ENCODE measurements at places on chromosomes 7 and 10.
A peak's percentile ranks its signal among the peaks of the same experiment; 100 is the strongest.

GRCh38 chr10:102729029-102730026 is 14.4 kb upstream of the WBP1L start:
- DNase-seq, result peak; percentile 54

DNA sequence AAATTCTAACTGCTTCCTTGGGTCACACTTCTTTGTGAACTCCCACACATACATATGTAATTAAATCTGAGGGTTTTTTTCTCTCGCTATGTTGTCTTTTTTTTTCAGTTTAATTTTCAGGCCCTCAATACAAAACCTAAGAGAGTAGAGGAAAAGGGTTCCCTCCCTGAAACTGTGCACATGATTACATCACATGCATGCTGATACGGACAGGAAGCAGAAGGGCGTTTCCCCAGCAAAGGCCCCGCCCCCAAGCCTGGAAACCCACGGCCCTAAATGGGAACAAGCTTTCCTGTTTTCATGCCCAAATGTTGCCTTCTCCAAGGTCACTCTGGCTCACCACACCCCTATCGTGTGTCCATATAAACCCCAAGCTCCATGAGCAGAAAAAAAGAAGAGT is 115.4 kb downstream of the TEX36 start:
- no peak for DNase-seq

GRCh38 chr7:69515495-69516212 is 82.6 kb upstream of the AUTS2 start:
- DNase-seq, result no peak

GRCh38 chr10:101704331-101704730 is 9.4 kb upstream of the FBXW4 start:
- DNase-seq, result no peak

- no peak for DNase-seq
Measured at GRCh38 chr10:122510736-122511135, 49.4 kb downstream of the HTRA1 start.

DNA sequence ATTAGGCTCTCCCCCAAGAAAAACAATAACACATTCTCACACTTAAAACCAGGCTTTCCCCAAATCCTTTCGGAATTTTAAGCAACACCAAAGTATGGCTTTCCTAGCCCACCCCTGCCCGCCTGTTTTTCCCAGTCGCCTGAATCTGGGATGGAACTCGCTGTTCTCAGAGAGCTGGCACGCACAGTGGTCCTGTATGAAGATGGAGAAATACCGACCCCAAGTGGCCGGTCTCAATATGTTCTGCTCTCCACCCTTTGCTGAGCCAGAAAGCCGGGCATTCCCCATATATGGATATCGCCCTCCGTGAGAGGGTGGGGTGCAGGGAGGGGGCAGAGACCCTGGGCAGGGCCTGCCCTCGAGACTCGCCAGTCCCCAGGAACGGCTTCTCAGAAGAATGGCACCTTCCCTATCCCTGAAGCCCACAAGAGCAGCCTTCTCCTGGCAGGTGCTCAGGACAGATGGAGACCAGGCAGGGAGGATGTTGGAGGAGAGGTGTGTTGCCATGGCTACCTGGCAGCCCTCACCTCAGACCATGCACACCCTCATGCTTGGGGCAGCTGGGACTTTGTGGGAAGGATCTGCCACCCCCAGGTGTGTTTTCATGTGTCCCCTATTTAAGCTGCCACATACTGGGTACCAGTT is 3.4 kb downstream of the TACR2 start:
- peak; percentile 10 for DNase-seq

- no peak for DNase-seq
Measured at GRCh38 chr10:75051308-75051707, 60.1 kb upstream of the SAMD8 start.

DNA sequence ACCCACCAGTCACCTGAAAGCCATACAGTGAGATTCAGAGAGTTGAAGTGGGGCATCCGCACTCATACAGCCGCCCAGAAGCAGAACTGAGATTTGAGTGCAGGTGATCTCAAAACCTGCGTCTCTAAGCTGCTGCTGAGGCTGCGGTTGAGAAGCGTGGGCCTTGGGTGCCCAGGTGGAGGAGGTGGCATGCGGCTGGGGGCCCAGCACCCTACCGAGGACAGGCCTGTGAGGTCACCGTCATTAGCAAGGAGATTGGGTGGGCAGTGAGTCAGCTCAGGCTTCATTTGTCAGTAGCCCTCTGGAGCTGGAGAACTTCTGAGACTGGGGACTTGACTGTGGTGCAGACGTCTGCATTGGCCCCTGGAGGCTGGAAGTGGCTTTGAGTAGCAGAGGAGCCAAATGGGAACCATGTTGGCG is 29.8 kb downstream of the ZMIZ1 start:
- DNase-seq, result no peak

DNA sequence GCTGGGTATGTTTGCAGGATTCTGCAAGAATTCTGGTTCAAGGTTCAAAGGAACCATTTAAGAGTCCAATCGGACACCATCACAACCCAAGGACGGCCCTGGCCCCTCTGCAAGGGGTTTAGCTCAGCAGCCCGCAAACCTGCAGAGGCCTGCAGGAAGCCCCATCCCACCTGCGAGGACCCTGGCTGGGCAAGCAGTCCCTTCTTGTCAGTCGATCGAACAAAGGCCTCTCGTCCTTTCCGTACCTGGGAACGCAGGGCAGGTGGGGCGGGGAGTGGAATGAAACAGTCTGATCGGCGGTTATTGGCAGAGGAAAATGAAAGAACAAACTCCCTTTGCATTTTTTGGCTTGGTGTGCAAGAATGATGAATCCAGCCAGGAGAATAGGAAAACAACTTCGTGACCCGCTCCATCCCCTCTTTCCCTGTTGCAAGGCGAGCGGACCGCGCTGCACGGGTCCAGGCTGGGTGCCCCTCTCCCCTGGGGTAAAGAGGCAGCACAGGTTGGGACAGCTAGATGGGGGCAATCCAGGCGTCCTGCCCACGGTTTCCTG is 73.7 kb downstream of the INSIG1 start:
- no peak for DNase-seq

DNA sequence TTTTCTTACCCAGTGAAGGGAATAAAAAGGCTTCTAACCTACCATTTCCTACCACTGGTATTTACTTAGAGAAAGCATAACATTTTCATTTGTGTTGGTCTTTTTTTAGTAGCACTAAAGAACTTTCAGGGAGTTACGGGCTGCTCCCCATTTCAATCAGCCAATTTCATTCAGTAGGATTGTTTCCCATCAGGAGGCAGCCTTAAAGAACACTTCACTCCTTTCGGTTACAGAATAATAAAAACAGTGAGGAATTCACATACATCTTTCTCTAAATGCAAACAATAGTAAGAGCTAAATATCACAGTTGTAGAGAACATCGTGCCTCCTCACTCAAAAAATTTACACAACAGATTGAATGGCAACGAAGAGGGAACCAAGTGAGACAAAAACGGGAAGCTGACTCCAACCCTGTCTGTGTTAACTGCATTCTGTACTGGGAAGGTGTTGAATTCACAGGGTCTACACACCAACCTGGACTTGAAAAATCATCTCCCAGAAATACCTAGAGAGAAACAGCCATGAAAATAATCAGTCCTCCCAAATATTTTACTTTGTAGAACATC is 55.5 kb upstream of the ABLIM1 start:
- no peak for DNase-seq

DNA sequence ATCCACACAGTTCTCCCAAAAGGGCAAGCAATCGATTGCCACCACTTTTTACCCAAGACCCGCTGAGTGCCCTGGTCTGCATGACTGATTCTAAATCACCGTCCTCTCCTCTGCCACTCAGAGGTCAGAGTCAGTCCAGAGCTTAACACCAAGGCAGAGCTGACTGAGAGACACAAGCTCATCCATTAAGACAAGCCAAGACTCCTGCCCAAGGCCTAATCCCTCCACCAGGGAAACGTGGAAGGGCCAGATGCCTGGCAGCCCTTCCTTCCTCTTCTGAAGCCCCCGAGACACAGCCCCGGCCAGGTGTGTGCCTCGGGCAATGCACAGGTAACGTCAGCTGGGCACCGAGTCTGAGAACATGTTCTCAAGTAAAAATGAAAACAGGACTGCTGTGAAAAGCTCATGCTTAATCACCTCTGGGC is 51.7 kb downstream of the DIP2C start:
- DNase-seq, result no peak

- DNase-seq, result no peak
Measured at GRCh38 chr7:22730921-22731654, 4.1 kb downstream of the IL6 start.

GRCh38 chr7:36986948-36987724 is 262.8 kb upstream of the AOAH start:
- peak; percentile 17 for DNase-seq

- DNase-seq, result no peak
Measured at GRCh38 chr7:48305661-48306060, 134.4 kb downstream of the ABCA13 start.

GRCh38 chr7:156999958-157000726 is 10.3 kb downstream of the MNX1 start:
- DNase-seq, result no peak

DNA sequence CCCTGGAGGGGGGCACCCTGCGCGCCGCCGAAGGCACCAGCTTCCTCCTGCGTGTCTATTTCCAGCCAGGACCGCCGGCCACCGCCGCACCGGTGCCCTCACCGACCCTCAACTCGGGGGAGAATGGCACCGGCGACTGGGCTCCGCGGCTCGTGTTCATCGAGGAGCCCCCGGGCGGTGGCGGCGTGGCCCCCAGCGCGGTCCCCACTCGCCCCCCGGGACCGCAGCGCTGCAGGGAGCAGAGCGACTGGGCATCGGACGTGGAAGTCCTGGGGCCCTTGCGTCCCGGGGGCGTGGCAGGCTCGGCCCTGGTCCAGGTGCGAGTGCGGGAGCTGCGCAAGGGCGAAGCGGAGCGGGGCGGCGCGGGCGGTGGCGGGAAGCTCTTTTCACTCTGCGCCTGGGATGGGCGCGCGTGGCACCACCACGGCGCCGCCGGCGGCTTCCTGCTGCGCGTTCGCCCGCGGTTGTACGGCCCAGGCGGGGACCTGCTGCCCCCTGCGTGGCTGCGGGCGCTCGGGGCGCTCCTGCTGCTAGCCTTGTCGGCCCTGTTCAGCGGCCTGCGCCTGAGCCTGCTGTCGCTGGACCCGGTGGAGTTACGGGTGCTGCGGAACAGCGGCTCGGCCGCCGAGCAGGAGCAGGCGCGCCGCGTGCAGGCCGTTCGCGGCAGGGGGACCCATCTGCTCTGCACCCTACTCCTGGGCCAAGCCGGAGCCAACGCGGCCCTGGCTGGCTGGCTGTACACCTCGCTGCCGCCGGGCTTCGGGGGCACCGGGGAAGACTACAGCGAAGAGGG is 594 bp downstream of the CNNM1 start:
- DNase-seq, result no peak

- no peak for DNase-seq
Measured at GRCh38 chr10:28812384-28813372, 135.4 kb downstream of the BAMBI start.

- DNase-seq, result no peak
Measured at GRCh38 chr10:11861341-11861740, 38.2 kb downstream of the PROSER2 start.

DNA sequence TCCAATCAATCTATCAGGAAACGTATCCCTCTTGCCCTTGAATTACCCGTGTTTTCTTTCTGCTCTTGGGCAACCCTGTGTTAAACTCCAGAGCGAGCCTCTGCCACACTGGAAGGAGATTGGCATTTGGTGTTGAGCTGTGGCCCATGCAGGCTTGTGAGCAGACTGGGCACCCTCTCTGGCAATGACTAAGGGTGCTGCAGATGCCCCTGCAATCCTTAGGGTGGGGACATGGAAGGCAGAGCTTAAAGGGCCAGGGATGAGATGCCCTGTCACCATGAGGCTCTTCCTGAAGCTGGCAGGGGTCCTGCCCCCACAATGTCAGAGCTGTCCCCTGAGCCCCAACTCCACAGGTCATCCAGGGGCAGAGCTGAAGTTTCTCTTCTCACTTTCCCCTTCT is 19.5 kb upstream of the FAM180A start:
- DNase-seq, result no peak

Measured in activated naive CD4-positive, alpha-beta T cell (primary cell).